CD4-positive, alpha-beta memory T cell (primary cell): ENCODE measurements at places on chromosomes 1 and 21. TPM values are rescaled to one million over a fixed set of nuclear protein-coding genes. Genes with fewer than 3 reads are reported as not detected.

DNA sequence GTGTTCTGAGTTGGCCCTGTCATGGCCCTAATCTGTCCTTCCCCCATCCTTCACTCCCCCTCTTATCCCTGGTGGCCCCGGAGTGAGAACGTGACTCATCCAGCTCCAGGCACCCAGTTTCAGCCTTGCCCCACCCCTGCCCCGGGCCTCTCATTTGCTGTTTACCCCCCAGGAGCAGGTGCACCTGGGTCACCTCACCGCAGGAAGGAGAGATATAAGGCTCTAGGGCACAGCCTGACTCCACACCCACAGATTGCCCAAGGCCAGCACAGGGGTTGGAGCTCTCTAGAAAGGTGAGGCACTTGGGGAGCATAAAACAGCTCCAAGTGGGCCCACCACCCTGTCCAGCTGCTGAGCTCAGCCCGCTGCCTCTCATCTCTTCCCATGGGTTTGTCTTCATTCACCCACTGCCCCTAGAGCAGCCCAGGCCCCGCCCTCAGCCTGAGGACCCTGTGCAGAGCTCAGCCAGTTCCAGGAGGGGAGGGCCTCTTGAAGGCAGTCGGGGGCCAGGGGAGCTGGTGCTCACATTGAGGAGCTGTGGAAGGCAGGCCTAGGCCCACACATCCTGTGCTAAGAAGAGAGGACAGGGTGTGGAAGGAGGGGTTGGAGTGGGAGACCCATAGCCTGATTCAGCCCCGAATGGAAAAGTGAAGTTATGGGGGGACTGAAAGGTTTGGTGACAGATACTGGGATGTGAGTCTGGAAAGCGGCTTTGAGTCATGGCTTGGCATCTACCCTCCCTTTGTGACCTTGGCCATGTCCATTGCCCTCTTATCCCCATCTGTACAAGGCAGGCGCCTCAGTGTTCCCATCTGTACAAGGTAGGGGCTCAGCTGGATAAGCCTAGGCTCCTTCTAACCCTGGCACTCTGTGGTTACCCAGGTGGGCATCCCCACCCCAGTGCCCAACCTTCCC lies 16.1 kb upstream of the GPR37L1 start:
- no peak for DNase-seq

GRCh38 chr1:46077644-46078043 lies 54.8 kb downstream of the PIK3R3 start:
- DNase-seq = no peak

GRCh38 chr1:74748960-74749359 lies 16.0 kb downstream of the TYW3 start:
- no peak for DNase-seq

DNA sequence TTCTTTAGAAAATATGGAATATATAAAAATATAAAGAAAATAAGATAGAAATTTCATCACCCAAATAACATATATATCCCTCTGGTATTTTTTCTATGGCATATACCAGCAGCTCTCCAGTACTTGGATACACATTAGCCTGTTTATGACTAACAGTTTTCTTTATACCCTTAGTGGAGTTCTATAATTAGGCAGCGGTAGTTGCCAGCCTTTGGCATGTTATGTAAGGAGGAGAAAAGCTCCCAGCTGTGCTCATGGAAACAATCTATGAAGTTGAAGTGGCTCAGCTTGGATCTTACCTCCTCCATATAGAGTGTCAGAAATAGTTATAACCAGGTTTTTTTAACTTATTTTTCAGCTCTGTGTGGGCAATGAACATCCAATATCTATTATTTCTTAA lies 1636.8 kb downstream of the AMY1C start:
- DNase-seq = no peak

DNA sequence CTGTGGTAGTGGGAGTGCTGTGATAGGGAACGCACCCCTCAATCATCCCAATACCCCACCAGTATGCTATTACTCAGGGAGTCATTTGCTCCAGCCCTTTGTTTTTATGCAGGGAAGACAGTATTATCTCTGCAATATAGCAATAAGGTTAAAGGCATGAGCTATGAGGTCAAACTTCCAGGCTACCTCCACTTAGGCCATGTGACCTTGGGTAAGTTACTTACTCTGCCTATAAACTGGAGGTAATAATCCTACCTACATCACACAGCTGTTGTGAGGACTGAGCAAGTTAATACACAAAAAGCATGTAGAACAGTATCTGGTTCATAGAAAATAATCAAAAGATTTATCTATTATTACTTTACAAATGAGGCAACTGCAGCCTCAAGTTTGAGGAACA lies 30.1 kb downstream of the MEF2D start:
- DNase-seq = no peak

- DNase-seq = no peak
Observed at GRCh38 chr1:41345434-41346075, 15.7 kb upstream of the FOXO6 start.

GRCh38 chr1:209157546-209158249 lies 425.8 kb upstream of the CAMK1G start:
- DNase-seq = no peak

- no peak for DNase-seq
Observed at GRCh38 chr1:54105736-54106269, 47.0 kb downstream of the CDCP2 start.

DNA sequence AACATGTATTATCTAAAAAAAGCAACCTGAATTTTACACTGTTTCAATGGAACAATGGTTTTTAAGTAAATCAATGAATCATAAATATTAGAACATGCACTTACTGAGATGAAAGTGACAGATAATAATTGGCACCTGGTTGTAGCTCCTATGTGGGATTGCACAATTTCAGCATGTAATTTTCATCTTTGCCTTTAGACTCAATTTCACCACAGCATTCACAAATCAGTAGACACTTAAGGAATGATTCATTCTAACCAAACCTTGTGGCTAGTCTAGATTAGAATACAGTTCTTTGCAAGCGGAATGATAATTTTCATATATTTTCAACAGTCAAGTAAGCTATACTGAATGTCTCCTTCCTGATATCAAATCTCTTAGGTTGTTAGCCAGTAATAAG lies 853.4 kb downstream of the KCNT2 start:
- DNase-seq = no peak

- no peak for DNase-seq
Observed at GRCh38 chr1:64608005-64608650, 136.7 kb upstream of the RAVER2 start.

DNA sequence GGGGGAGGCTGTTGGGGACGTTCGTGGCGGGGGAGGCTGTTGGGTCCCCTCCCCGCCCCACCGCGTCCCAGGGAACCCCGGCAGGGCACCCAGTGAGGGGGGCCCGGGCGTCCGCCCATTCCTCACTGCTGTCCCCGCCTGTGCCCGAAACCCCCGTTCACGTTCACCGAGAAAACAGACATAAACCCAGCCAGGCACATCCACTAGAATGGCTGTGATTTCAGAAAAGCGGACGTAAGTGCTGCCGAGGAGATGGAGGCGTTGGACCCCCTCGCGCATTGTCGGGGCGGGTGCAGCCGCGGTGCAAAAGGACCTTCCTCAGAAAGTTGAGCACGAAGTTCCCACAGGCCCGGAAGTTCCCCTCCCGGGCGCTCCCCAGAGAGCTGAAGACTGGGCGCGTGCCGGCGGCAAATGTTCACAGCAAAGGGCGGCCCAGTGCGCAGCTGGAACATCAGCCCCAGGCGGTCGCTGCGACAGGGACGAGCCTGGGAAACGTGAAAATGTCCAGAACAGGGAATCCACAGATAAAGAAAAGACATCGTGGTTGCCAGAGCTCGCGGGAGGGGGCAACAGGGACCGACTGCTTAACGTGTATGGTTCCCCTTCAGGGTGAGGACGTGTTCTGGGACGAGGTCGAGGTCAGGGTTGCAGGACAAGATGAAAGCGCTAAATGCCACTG lies 18.5 kb upstream of the SAMD11 start:
- DNase-seq = no peak

DNA sequence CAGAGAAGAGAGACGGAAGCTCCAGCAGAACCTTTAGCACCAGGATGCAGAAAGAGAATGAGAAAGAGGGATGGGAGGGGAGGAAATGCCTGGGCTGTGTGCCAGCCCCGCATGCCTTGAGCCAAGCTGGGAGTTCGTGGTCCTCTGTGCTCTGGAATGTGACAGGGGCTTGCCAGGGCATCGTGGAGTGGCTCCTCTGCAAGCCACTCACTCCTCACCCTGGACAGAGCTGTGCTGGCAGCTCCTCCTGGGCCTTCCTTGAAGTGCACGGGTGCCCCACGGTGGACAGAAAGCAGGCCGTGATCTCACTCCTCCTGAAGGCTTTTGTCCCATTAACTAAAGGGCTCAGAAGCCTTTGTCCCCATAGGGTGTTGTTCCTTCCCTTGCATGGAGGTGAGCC lies 34.8 kb upstream of the PRELP start:
- no peak for DNase-seq

- DNase-seq = no peak
Observed at GRCh38 chr1:85259912-85260274, 431 bp upstream of the C1orf52 start.

GRCh38 chr1:186272486-186272885 lies 102.6 kb downstream of the TPR start:
- DNase-seq = peak; percentile 12

DNA sequence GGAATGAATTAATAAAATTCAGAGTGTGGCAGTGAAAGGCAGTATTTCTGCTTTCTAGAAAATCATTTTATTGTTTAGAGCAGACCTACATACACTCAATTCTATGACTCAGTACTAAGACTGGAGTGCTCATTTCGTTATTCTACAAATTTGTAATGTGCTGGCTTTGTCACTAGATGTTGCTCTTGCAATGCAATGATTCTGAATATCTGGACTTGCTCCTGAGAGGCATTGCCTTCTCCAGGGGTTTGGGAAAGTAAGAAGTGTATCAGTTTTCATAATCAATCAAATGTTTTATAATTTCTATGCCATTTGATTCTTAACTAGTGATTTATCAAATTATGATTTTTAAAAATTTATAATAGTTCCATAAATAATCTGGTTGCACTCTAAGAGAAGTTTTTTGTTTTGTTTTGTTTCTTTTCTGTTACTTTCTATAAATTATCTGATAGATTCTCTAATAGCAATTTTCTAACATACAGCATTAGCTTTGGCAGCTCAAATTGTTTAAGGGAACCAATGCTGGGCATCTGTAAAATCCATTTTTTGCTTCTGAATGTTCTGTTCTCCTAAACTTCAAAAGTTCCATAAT lies 280.5 kb upstream of the SGIP1 start:
- DNase-seq = peak; percentile 55

DNA sequence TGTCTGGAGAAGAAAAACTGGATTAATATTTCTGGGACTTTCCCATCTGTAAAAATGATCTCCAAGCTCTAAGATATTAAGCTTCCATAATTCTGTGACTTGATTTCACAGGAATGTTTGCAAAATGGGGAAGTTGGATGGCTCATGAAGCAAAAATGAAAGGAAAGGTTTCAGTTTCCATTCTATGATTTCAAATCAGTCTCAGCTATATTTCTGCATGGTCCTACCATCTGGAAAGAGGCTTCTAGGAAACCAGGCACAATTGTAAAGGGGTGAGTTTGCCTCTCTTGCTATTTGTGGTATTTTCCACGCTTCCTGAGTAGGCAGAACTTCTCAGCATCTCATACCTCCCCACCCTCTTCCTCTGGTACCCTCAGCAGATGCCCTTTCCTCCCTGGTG lies 22.4 kb upstream of the ACTN2 start:
- DNase-seq = no peak

GRCh38 chr1:170700842-170701615 lies 37.1 kb downstream of the PRRX1 start:
- DNase-seq = no peak

DNA sequence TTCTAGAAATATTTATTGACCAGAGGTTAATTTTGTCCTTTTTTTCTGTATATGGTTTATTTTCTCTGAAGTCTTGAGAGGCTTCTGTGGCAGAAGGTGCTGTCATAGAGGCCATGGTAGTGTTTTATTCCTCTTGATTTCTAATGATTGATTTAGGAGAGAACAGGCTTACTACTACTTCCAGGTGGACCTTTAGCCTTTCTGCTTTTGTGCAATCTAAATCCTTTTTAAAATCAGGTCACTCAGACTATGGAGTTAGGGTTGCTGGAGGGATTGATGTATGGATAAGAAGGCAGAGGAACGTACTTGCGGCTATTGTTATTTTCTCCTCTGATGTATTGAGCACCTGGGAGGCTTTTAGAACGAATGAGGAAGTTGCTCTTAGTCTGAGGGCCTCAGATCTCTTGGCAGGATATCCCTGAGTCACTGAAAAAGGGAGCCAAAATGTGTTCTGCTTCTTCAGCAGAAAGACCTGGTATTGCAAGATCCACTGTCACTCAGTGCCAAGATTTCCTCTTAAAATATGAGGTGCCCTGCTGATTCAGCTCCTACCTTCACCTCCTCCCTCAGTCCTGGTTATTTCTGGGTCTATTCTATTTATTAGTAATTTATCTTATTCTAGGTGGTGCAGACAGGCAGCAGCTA lies 277.4 kb downstream of the ZNF648 start:
- DNase-seq = no peak

DNA sequence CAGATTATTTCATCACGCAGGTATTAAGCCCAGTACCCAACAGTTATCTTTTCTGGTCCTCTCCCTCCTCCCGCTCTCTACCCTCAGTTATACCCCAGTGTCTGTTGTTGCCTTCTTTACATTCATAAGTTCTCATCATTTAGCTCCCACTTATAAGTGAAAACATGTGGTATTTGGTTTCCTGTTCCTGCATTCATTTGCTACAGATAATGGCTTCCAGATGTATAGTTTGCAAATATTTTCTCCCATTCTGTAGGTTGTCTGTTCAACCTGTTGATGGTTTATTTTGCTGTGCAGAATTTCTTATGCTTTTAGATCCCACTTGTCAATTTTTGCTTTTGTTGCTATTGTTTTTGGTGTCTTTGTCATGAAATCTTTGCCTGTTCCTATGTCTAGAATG lies 21.1 kb upstream of the KCNH1 start:
- no peak for DNase-seq

DNA sequence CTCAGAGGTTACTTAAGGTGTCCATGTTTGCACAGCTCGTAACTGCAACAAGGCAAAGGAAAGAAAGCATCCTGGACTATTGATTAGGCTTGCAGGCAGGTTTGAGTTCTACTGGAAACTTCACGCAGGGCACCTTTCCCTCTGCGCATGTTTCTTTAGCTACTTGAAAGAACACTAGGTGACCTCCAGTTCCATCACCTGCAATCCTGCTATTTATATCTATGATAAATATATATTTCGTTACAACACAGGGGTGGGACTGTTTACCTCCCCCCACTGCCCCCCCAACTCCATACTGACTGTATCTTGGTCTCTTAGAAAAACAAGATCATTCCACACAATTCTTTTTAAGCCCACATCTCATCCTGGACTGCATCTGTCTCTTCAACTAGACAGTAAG lies 12.1 kb downstream of the SSBP3 start:
- no peak for DNase-seq

The NPPA gene
- total RNA-seq = not detected

The CALML6 gene
- 0.78 TPM for total RNA-seq

The C1QTNF12 gene
- total RNA-seq = 2.4 TPM

The GPR37L1 gene
- total RNA-seq = not detected

The CLIC6 gene
- total RNA-seq = 0.30 TPM

The NUF2 gene
- total RNA-seq = 1.7 TPM

The IL10RB gene
- total RNA-seq = 30.6 TPM

The OR2T2 gene
- total RNA-seq = not detected

The FLVCR1 gene
- total RNA-seq = 10.8 TPM

The EVA1B gene
- 6.3 TPM for total RNA-seq

The CRB1 gene
- total RNA-seq = 0.38 TPM

The ZNF697 gene
- 0.22 TPM for total RNA-seq
